ENCODE measurements at places on chromosomes 11 and 22. TPM values are rescaled to one million over a fixed set of nuclear protein-coding genes. Genes with fewer than 3 reads are reported as not detected.

Gene TTC36
- 0.55 TPM for polyA plus RNA-seq

Gene YAP1
- polyA plus RNA-seq: not detected

Gene CECR2
- polyA plus RNA-seq: not detected

Gene MMP27
- polyA plus RNA-seq: not detected

Gene TBX1
- not detected for polyA plus RNA-seq

Gene HBE1
- not detected for polyA plus RNA-seq

Gene OR51T1
- not detected for polyA plus RNA-seq

Gene C22orf42
- polyA plus RNA-seq: not detected

Gene CARS1
- polyA plus RNA-seq: 35.8 TPM

Gene OR2AT4
- polyA plus RNA-seq: not detected

Gene ACRV1
- polyA plus RNA-seq: not detected

Gene MAPK8IP2
- not detected for polyA plus RNA-seq

Gene FXYD6
- not detected for polyA plus RNA-seq

Gene RTN4R
- not detected for polyA plus RNA-seq

Gene SLC29A2
- 3.0 TPM for polyA plus RNA-seq

Gene EIF3F
- polyA plus RNA-seq: 431 TPM

Gene SLC22A6
- not detected for polyA plus RNA-seq

Gene OR51E2
- not detected for polyA plus RNA-seq

Gene FUT4
- polyA plus RNA-seq: 0.61 TPM

Gene RAG2
- not detected for polyA plus RNA-seq

Gene TIMP3
- polyA plus RNA-seq: not detected

Gene PDE2A
- polyA plus RNA-seq: not detected

Gene TMEM151A
- not detected for polyA plus RNA-seq

Gene SAMM50
- polyA plus RNA-seq: 79.5 TPM

Gene MMP8
- not detected for polyA plus RNA-seq

Gene MS4A14
- polyA plus RNA-seq: 1.1 TPM

Gene TMEM86A
- 0.56 TPM for polyA plus RNA-seq

Gene SPI1
- polyA plus RNA-seq: 67.7 TPM

Gene NRXN2
- polyA plus RNA-seq: not detected

Gene GGTLC3
- not detected for polyA plus RNA-seq

Gene TUB
- not detected for polyA plus RNA-seq

Gene APOA1
- polyA plus RNA-seq: not detected

Gene PLEKHB1
- polyA plus RNA-seq: 50.3 TPM

Gene ENTHD1
- polyA plus RNA-seq: 0.23 TPM

Gene TYR
- not detected for polyA plus RNA-seq

Gene CDC42BPG
- 0.15 TPM for polyA plus RNA-seq

Gene MOV10L1
- not detected for polyA plus RNA-seq

Gene GTSE1
- not detected for polyA plus RNA-seq

Gene ZP1
- not detected for polyA plus RNA-seq

Gene MMP13
- polyA plus RNA-seq: not detected

Gene VSIG2
- not detected for polyA plus RNA-seq

Gene SEPTIN3
- 0.05 TPM for polyA plus RNA-seq

Gene C11orf87
- not detected for polyA plus RNA-seq

Gene TECTA
- not detected for polyA plus RNA-seq

Gene DDX10
- 19.5 TPM for polyA plus RNA-seq

Gene NARS2
- polyA plus RNA-seq: 13.5 TPM

Gene EXPH5
- polyA plus RNA-seq: 0.05 TPM

Gene CHRM4
- 0.29 TPM for polyA plus RNA-seq

Gene CREB3L1
- polyA plus RNA-seq: not detected

Gene ZNF280B
- polyA plus RNA-seq: 3.8 TPM

Gene APOA4
- polyA plus RNA-seq: not detected

Measured in IgD-negative memory B cell (primary cell).